ENCODE measurements at places on chromosomes 16 and 17.
A peak's percentile ranks its signal among the peaks of the same experiment; 100 is the strongest.

DNA sequence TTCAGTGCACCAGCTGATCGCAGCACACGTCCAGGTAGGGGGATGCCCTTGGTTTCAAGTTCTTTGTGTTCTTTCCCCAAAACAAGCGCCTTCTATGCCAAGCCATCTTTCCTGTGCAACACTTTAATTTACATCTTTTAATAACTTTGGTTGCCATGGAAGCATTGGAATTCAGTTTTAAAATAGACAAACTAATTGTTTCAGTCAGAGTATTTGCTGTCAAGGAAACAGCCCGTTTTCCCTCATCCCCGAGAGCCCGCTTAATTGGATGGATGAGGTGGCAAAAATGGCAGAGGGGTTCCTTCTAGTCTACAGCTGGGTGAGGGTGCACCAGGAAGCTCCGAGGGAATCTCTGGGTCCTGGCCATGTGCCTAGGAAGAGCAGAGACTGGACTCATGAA is 793.7 kb upstream of the EEF2KMT start:
- no peak for DNase-seq

GRCh38 chr16:76653390-76654026 is 376.3 kb downstream of the CNTNAP4 start:
- DNase-seq: peak; percentile 18

DNA sequence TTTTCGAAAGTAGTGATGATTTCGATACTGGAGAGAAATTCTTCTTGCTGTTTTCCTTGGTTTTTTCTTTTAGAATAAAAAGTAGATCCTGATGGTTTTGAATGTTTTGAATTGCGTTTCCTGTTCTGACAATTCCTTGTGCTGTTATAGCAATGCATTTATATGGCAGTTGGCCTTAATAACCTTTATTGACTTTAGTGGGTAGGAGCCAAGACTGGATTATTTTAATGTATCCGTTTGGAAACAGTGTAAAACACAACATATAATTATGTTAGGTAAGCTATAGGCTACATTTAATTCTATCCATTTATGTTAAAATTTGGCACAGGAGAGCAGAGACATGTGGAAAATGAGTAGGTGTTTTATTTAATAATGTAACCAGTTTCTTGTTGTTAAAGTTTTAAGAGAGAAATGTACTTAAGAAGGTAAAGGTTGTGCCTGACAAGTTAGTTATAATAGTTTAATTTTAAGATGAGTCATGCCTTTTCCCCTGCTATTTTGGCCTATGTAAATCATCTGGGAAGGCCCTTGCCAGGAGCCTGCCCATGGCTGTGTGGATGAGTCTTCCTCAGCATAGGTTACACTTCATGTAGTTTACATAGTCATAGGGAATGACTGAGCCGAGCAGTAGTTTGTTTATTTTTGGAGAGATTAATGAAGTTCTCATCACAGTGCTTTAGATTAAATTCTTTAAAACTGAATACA is 189.9 kb downstream of the FTO start:
- DNase-seq: peak; percentile 43

DNA sequence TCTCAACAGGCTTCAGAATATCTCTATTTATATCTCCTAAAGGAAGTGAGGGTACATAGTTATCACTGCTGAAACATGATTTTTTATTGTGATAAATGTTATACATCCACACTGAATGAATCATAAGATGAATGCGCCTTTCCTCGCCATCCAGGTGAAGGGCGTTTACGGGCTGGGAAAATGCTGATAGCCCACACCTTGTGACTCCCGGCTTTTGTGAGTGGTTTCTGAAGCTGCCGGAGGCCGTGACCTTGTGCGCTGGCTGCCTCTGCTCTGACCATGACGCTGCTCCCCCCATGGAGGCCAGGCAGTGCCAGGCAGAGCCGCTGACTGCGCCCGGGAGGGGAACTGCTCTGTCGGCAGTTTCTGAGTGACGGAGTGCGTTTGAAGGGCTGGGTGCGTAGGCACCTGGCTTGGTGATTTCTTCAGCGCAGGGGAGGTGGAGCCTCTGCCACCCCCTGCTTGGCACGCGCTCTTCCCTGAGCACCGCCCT is 97.2 kb downstream of the RAP1GAP2 start:
- DNase-seq: no peak

DNA sequence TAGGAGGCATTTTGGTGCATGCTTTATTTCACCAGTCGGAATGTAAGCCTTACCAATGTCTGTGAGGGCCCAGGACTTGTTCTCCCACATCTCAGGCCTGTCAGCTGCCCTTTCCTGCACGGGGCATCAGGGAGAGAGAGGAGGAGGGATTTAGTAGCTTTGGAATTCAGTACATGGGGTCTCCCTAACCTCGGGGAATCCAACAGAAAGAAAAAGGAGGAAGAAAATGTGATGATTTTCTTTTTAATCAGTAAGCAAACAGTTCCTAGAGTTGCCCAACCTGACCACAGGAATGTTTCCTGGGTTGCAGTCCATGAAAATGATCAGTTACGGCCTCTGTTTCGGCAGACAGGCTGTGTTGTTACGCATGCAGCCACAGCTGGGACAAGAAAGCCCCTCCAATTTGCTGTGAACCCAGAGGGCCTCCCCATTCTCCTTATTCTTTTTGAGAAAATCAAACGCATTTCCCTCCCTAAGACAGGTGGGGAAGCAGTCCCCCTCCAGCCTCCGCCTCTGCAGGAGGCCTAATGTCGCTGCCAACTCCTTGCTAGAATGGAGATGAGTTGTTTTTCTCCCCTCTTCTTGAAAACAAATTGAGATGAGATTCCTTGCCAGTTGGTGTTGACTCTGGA is 53.1 kb upstream of the TANGO6 start:
- DNase-seq: peak; percentile 81

- no peak for DNase-seq
Observed at GRCh38 chr16:84989749-84990620, 21.4 kb downstream of the ZDHHC7 start.

DNA sequence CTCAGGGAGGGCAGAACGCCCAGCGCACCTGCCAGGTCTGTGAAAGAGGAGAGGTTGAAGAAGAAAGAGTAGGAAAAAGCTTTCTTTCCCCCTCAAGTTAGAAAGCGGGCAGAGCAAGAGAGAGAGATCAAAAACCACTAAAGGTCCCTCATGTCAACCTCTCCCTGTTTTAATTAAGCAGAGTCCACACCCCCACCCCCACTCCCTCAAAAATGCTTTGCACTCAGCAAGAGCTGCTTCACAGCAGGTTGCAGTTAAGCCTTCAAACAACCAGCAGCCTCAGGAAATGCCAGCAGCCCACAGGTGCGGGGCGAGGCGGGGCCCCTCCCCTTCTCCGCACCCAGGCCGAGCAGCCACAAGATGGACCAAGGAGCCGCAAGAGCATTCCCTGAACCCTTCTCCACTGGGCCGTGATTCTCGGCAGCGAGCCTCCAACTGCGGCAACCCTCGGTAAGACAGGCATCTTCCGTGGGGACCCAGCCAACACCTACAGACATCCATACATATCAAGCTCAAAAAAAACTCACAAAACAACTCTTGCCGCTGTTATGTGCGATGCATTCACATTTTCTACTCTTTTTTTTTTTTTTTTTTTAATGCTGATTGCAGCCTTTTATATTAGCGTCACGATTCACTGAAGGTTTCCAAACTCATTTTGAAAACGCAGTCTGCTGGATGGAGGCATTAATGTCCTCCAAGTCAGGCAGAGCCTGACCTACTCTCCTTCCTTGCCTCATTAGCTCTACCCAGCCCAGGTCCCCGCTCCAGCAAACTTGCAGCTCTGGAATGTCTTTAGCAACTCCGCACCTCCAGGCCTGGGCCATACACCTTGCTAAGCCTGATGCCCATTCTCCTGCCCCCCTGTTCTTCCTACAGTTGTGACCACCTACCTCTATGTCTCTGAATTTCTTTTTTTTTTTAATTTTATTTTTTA is 66.1 kb downstream of the AXIN2 start:
- DNase-seq: no peak

- DNase-seq: no peak
Observed at GRCh38 chr17:45664921-45665320, 119.2 kb upstream of the CRHR1 start.

GRCh38 chr16:12087901-12088421 is 111.4 kb downstream of the SNX29 start:
- no peak for DNase-seq

GRCh38 chr17:48715496-48716399 is 6.6 kb downstream of the PRAC1 start:
- DNase-seq: no peak

DNA sequence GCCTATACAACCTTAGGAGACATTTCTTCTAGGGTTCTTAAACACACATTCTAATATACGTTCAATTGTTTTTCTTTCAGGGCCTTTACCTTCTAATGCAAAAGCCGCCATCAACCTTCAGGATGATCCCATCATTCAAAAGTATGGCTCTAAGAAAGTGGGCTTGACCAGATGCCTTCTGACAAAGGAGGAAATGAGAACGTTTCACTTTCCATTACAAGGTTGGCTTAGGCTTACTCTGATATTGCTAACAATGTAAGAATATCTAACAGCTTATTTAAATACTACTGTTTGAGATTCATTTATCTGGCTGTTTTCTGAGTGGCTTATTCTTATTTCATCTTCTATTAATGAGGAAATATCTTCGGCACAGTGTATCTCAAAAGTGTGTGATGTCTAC is 15.4 kb downstream of the REXO5 start:
- DNase-seq: no peak

GRCh38 chr17:52140601-52141000 is 17.9 kb downstream of the CA10 start:
- DNase-seq: no peak

GRCh38 chr17:75542728-75543336 is 17.3 kb downstream of the LLGL2 start:
- no peak for DNase-seq

GRCh38 chr16:47413041-47413440 is 47.8 kb downstream of the ITFG1 start:
- no peak for DNase-seq

DNA sequence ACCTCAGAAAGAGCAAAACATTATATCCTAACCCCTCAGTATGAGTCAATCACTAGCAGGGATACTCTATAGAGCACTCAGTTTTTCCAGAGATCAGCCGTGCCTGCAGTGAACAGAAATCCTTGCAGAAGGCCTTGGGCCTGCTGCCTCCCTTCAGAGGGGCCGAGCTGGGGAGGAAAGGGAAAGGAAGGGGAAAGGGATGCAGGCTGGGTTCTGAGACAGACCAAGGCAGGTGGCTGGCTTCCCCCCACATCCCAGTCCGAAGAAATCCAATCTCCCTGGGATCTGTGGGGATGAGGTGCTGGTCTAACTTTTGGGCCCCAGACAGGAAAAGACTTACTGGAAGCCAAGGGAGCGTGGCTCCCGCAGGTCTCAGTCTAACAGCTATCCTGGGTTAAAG is 25.3 kb downstream of the SRL start:
- no peak for DNase-seq

DNA sequence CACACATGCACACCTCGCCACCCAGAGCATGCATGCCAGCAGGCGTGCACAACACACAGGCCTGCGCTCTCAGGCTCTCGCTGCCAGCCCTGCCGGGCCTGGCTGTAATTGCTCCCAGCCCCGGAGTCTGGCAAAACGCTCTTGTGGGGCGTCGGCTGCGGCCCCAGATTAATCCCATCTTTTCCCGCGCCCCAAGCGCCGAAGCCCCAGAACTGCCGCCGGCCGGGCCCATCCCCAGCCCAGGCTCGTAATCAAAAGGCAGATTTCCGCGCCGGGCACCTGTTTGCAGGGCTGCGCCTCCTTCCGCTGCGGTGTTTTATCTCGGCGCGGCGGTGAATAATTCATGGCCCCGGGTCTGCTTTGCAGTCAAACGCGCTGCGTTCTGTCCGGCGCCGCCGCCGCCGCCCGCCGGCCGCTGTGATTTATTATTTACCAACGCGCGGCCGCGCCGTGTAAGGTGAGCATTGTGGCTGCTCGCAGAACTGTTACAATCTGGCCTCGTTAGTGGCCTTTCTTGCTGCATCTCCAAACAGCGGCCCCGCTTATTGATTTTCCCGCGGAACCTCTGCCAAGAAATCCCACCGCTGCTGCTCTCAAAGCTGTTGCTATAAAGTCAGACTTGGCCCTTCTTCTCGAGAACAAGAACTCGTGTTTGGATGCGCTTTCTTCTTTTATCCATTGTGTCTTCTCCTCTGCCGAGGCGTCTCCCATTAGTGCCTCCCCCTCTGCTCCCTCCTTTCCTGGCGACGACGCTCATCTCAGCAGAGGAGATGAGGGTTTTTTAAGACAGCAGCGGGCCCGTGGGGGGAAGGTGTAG is 126.1 kb downstream of the IRX5 start:
- DNase-seq: no peak

- no peak for DNase-seq
Observed at GRCh38 chr17:6245301-6246177, 175.4 kb downstream of the WSCD1 start.

DNA sequence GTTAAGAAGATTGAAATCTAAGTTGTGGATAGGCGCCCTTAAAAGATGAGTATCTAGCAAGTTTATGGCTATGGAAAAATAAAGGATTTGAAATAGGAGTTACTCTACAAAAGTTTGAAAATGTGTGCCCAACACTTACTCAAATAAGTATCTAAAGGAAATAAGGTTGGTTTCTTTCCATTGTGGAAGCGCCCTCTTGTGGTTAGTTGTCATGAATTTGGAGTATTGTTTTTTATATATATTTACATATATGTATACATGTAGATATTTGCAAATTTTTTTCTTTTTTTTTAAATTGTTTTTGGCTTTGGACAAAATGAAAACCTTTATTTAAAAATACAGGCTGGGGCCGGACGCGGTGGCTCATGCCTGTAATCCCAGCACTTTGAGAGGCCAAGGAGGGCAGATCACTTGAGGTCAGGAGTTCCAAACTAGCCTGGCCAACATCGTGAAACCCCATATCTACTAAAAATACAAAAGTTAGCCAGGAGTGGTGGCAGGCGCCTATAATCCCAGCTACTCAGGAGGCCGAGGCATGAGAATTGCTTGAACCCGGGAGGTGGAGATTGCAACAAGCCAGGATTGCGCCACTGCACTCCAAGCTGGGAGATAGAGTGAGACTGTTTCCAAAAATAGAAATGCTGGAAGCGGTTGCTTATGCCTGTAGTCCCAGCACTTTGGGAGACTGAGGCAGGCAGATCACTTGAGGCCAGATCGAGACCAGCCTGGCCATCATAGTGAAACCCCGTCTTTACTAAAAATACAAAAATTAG is 24.0 kb upstream of the VPS4A start:
- DNase-seq: no peak

DNA sequence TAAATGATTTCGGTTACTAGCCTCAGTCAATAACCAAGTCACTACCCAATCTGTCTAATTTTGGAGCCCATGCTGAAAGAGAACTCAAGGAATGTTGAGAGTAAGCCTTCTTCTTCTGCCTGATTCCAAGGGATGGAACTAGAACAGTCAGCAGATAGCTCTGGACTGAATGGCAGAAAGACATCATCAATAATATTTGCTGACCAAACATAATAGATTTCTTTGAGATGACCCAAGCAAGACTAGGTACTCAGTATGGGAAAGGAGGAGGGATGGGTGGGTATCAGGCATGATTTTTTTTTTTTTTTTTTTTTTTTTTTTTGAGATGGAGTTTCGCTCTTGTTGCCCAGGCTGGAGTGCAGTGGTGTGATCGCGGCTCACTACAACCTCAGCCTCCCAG is 330.1 kb downstream of the CNTNAP4 start:
- no peak for DNase-seq

All from kidney epithelial cell (primary cell).